Liver (tissue), 10 donors: ENCODE measurements at places on chromosomes 11 and 22.
A peak's percentile ranks its signal among the peaks of the same experiment; 100 is the strongest.

- no peak for DNase-seq
Observed at GRCh38 chr11:19966441-19966840, 193.8 kb downstream of the DBX1 start.

- DNase-seq: no peak
Observed at GRCh38 chr22:23085785-23086184, 15.5 kb downstream of the GNAZ start.

DNA sequence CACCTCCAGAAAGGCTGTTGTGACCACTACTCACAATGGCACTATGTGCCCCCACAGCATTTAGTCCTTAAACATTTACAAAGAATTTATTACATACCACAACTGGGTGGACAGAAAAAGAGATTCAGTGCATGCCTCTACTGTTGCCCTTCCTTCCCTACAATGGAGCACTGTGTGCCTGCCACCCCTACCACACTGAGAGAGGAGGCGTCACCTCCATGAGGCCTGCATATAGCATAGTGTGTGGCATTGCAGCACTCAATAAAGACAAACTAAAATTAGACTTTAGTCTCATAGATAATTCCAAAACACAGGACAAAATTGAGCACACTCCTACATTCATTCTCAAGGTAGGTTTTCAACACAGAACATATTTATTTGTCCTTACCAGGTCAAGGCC, 25.8 kb downstream of the THAP12 start:
- no peak for DNase-seq

DNA sequence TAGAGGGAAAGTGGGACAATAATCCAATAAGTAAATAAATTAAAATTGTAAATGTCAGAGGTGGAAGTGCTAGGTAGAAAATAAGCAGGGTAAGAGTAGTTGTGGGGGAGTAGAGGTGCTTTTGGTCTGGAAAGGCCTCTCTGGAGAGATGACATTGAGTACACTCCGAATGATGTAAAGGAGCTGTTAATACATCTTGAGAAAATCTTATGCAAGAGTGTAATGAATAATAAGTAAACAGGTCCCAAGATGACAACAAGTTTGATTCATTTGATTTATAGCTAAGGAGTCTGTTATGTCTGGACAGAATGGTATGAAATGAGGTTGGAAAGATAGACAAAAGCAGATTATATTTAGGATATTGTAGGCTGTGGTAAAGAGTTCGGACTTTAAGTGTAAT, 87.5 kb downstream of the TMEM135 start:
- DNase-seq: no peak

- DNase-seq: no peak
Observed at GRCh38 chr11:128790196-128790595, 76.9 kb downstream of the KCNJ1 start.

DNA sequence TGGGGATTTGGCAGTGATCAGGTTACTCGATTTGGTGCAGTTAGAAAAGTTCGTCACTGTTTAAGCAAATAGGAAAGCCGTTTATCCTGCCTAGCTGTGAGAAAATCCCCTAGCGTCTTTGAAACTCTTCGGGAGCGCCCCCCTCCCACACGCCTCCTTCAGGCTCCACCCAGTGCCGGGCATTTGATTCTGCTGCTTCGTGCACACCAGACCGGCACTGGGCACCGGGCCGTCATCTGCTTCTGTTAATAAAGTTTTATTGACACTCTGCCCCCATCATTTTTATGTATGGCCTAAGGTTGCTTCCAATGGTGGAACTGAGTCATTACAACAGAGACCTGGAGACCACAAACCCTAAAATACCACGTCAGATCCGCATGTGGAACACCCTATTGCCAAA, 50.9 kb downstream of the IGF2 start:
- DNase-seq: no peak

DNA sequence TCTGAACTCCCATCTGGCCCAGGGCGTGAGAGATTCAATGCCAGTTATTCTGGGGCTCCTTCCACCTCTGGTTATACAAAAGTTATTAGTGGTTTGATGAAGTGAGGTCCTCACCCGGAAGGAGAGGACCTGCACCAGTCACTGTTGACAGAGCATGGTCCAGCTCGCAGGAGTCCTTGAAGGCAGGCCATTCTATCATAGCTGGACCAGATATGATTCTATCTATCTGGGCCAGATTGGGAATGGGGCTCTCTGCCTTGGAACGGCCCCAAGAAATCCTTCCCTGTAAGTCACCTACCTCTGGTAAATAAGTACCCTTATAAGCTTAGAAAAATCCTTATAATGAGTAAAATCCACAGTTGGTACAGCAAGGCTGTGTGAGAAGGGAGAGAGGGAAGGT, 50.7 kb downstream of the C11orf91 start:
- no peak for DNase-seq

DNA sequence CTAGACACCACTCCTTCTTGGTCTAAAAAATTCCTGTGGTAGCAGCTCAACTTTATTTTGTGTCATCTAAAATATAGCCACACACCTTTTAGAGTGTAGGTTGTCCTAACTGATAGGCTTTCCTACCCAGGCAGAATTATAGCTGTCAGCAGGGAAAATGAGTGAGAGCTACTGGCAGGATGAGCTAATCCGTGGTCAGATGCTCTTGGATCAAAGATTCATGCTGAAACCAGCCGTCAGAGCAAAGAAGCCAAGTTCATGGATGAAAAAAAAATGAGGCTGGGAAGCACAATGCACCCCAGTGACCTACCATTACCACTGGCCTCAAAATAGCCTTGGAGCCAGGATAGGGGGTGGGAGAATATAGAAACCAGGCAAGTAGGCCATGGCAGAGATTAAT, 113.1 kb upstream of the BLID start:
- no peak for DNase-seq

- DNase-seq: no peak
Observed at GRCh38 chr11:12952094-12952493, 57.0 kb upstream of the RASSF10 start.

- DNase-seq: no peak
Observed at GRCh38 chr11:119616586-119617339, 112.2 kb downstream of the NECTIN1 start.

- DNase-seq: no peak
Observed at GRCh38 chr11:21965221-21965620, 227.7 kb upstream of the ANO5 start.

- DNase-seq: no peak
Observed at GRCh38 chr11:56333156-56333555, 12.7 kb upstream of the OR8K1 start.

- DNase-seq: no peak
Observed at GRCh38 chr11:70477609-70478008, 79.3 kb downstream of the CTTN start.

DNA sequence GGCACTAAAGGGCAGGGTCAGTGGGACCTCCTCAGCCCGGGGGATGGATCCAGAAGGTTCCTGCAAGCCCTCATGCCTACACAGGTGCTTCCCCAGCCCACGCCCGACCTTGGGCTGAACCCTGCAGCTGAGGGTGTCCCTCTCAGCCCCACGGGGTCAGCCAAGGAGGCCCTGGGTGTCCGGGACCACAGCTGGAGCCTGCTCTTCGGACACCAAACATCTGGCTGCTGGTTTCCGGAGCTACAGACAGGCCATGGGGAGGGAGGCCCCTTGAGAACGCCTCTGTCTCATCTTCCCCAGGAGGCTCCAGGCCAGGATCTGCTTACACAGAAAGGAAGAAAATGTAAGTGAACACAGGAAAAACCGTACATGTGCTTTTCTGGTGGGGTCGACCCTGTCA, 355.7 kb downstream of the MN1 start:
- no peak for DNase-seq

- DNase-seq: no peak
Observed at GRCh38 chr22:21657020-21657359, 8.8 kb upstream of the PPIL2 start.

GRCh38 chr22:25748704-25749103, 6.7 kb downstream of the MYO18B start:
- no peak for DNase-seq

DNA sequence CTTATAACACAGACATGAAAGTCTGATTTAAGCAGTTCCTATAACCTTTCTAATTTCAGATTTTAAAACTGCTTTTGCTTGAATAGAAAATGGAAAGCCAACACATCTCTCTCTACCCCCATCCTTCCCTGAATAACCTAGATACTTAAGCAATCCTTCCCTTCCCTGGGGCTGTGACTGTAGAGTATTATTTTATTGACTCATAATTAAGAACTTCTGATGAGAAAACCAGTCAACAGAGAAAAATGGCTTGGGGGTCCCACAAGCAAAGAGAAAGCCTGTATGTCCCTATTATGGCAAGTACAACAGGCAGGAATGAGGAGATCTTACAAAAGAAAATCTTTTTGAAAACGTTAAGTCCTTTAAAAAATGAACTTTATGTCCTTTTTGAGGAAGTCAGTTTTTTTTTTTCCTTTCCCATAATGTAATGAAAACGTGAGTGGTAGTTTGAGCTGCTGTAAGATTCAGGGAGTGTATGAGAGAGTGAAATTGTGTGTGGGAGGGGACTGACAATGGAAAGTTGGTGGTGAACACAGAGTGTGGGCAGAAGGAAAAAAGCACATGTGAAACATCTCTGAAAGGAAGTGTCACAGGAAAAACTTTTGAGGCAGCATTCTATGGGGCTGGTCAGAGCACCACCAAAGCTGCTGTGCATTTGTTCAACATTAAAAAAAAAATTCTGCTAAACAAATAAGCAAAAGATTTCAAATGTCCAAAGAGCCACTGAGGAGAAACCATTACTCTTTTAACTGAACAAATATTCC, 154.6 kb downstream of the MAML2 start:
- DNase-seq: no peak

DNA sequence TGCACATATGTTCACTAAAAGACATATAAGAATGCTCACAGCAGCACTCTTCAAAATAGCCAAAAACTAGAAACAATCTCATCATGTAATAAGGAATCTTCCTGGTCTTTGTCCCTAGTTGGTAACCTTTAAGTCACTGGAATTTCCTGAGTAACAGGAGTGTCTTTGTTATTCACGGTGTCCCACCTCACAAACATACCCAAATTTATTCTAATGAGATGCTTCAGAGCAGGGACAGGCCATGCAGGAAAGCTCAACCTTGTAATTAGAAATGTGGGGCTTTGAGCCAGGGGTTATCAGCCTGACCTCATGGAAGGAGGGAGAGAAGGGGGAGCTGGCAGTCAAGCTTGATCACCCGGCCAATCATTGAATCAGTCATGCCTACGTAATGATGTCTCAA, 40.3 kb upstream of the NFRKB start:
- no peak for DNase-seq

DNA sequence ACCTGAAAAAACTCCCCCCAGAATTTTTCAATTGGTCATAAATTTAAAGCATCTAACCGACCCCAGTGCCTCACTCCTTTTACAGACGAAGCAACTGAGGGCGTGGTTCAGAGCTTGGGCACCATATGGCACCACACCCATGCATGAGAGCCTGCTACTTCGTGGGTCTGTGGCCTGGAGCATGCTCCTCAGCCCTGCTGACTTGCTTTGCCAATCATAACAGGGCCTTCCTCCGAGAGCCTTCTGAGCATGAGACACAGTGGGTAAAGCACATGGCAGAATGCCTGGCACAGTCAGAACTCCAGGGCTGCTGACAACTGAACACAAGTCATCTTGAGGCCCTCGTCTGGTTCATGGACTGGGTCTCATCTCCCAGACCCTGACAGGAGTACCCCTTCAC, 33.3 kb downstream of the HIRA start:
- peak; percentile 71 for DNase-seq

GRCh38 chr11:132080127-132080526, 709.7 kb downstream of the NTM start:
- DNase-seq: no peak

DNA sequence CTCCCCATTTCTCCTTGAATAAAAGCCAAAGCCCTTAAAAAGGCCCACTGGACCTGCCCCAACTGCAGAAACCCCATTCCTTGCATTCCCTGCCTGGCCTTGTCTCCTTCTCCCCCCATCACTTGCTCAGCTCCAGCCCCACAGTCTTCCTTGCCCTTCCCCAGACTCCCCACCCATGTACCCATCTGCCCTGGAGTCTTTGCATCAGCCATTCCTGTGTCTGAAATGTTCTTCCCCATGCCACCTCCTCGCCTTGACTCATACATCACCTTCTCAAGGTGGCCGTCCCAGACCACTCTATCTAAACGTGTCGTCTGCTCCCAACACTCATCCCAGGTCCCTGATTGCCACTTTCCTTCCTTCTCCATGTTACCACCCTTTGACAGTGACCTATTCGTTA, 77.4 kb upstream of the SHANK2 start:
- DNase-seq: no peak

DNA sequence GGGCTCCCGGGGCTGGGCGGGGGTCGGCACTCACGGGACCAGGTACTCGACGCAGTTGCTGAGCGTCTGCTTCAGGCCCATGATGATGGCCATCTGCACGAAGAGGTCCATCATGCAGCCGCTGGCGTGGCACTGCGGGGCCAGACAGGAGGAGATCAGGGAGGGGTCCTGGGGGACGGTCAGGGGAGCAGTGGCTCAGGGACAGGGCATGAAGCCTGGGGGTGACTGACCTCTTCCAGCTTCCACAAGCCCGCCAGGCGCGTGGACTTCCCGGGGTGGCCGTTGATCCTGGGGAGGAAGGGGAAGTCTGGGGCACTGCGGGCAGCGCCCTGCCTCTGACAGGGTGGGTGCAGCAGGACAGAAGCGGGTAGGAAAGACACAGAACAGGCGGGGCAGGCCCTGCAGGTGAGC, 6.1 kb upstream of the SIGIRR start:
- DNase-seq: no peak

DNA sequence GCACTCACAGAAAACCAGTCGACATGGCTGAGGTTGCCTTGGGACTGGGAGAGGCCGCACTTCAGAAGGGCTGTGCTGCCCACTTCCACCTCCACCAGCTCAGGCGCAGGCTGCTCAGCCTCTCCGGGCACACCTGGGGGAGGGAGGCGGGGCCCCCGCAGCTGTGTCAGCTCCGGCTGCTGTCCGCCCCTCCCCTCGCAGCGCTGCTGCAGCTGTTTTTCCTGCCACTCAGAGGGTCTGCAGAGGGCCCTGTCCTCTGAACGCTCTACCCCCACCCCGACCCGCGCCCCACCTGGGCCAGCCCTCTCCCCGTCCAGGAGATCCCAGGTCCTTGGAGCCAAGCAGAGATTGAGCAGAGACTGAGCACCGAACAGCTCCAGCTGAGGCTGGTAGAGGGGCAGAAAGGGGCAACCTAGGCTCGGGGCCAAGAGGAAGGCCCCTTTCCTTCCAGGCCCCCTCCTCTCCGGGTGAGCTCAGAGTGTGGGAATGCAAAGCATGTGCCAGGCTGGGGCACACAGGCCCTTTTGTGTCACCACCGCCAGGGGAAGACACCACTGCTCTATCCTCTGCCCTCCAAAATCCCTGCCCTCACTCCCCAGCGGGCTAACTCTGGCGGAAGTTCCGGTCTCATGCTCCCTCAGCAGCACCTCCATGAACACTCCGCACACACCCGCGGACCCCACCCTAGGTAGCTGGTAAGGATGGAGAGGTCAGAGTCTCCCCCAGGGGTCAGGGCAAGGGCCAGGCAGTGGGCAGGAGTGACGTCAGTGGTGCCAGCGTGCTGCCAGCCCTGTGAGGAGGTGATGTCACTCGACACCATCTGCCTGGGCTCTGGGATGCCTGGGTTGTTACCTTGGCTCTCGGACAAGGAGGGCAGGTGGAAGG, 1.6 kb downstream of the MCAM start:
- no peak for DNase-seq

- DNase-seq: no peak
Observed at GRCh38 chr22:44683237-44683636, 18.8 kb upstream of the PRR5 start.

GRCh38 chr11:82906236-82906635, 4.7 kb downstream of the DDIAS start:
- no peak for DNase-seq
